Naive thymus-derived CD4-positive, alpha-beta T cell (primary cell): ENCODE measurements at places on chromosomes 3 and 15. TPM values are rescaled to one million over a fixed set of nuclear protein-coding genes. Genes with fewer than 3 reads are reported as not detected.

The GPR156 gene
- total RNA-seq: not detected

The PIF1 gene
- total RNA-seq: not detected

The DZIP1L gene
- not detected for total RNA-seq

- H3K36me3 ChIP-seq: no peaks in the 10 kb centered on the region
- peaks cover 23% of the 10 kb centered on the region for H3K4me1 ChIP-seq
- no peak overlapping the region for H3K27ac ChIP-seq
- peaks cover 8% of the 10 kb centered on the region for H3K27me3 ChIP-seq
- H3K4me3 ChIP-seq: no peak overlapping the region
- no peak for DNase-seq
These were observed 13.8 kb downstream of the FOXL2 start for GRCh38 chr3:138933068-138933668.

DNA sequence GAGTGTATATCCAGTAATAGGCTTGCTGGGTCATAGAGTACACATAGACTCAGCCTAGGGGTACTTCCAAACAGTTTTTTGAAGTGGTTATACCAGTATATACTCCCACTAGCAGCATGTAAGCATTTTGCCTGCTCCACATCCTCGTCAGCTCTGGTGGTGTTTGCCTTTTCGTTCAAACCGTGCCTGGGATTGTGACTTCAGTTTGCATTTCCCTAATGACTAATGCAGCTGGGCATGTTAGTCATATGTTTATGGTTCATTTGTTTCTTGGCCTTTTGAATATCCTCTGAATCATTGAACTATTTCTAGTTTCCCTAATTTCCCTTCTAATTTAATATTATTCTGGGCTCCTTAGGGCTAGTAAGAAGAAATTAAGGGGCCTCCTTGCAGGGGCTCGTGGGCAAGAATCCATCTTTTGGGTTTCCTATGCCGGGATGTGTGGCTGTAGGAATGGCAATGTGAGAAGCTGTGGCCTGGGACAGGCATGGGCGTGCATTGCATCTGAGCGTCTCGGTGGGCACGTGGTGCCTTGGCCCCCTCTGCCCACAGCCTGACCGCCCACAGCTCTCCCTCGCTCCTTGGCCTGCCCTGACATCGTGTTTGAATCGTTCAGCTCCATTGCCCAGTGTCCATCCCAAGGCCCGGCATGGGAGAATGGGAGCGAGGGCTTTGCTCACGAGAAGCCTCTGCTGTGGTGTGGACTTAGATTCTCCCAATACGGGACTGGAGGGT, 26.4 kb downstream of the FAH start:
- no peaks in the 10 kb centered on the region for H3K27me3 ChIP-seq
- no peaks in the 10 kb centered on the region for H3K4me1 ChIP-seq
- no peak overlapping the region for H3K27ac ChIP-seq
- no peak for DNase-seq
- no peak overlapping the region for H3K4me3 ChIP-seq

- no peaks in the 10 kb centered on the region for H3K27me3 ChIP-seq
- no peak overlapping the region for H3K4me3 ChIP-seq
- no peak for DNase-seq
- H3K36me3 ChIP-seq: no peaks in the 10 kb centered on the region
- no peak overlapping the region for H3K27ac ChIP-seq
- H3K4me1 ChIP-seq: no peaks in the 10 kb centered on the region
These were observed 25.1 kb downstream of the POLR2M start for GRCh38 chr15:57731530-57732103.

- DNase-seq: peak; percentile 8
- no peaks in the 10 kb centered on the region for H3K27me3 ChIP-seq
- no peak overlapping the region for H3K27ac ChIP-seq
These were observed 120.5 kb downstream of the XXYLT1 start for GRCh38 chr3:195150181-195151118.

- H3K4me3 ChIP-seq: no peak overlapping the region
- no peak for DNase-seq
- H3K4me1 ChIP-seq: no peaks in the 10 kb centered on the region
- no peaks in the 10 kb centered on the region for H3K27me3 ChIP-seq
These were observed 14.5 kb downstream of the PCSK6 start for GRCh38 chr15:101474983-101475382.

DNA sequence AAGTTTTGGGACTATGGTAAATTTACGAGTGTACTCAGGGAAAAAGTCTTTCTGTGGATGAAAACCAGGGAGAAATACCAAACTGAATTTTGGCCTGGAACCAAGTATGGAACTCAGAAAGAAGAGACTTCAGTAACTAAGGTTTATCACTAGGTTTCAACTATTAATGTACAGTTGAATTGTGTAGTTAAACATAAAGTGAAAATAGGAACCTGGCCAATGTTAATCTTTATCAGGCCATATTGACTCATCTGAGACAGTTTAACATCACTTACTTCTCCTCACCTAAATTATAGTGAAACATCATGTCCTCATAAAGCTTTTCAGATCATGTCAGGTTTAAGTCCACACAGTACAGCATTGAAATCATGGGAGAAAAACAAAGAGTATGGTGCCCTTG, 197.7 kb downstream of the LSAMP start:
- H3K4me1 ChIP-seq: no peaks in the 10 kb centered on the region
- no peak for DNase-seq
- no peaks in the 10 kb centered on the region for H3K27me3 ChIP-seq
- H3K27ac ChIP-seq: no peak overlapping the region
- no peaks in the 10 kb centered on the region for H3K36me3 ChIP-seq
- no peak overlapping the region for H3K4me3 ChIP-seq

The FRMD5 gene
- not detected for total RNA-seq

The CFAP44 gene
- 40.9 TPM for total RNA-seq

The GRK7 gene
- 0.15 TPM in 1 of 2 replicates, not detected in the other for total RNA-seq

The ZIC4 gene
- not detected for total RNA-seq

DNA sequence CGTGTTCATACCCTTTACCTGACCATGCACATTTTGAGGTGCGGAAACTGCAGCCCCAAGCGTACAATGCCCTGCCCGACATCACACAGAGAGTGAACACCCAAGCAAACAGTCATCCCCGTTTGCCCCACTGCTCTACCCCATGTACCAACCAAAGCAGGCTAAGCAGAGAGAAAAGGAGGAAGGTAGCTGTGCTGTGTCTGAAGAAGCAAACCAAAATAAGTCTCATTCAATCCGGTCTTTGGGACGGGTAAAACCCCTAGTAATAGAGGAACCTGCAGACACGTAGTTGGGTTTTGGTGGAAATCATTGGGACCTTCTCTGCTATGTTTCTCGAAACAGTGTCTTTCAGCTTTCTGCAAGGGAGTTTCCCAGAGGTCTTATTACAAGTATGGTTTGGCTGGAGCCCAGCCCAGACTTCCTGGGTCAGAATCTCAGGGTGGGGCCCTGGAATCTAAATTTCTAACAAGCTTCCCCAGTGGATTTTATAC, 164.6 kb upstream of the HES1 start:
- no peak for DNase-seq
- H3K27ac ChIP-seq: no peak overlapping the region
- no peak overlapping the region for H3K4me3 ChIP-seq
- no peaks in the 10 kb centered on the region for H3K36me3 ChIP-seq
- H3K27me3 ChIP-seq: no peaks in the 10 kb centered on the region

The ACSBG1 gene
- not detected for total RNA-seq

- no peak overlapping the region for H3K4me3 ChIP-seq
- no peaks in the 10 kb centered on the region for H3K36me3 ChIP-seq
- H3K27me3 ChIP-seq: no peaks in the 10 kb centered on the region
- H3K4me1 ChIP-seq: no peaks in the 10 kb centered on the region
- no peak overlapping the region for H3K27ac ChIP-seq
These were observed 11.2 kb downstream of the CSNK1G1 start for GRCh38 chr15:64344651-64345294.

DNA sequence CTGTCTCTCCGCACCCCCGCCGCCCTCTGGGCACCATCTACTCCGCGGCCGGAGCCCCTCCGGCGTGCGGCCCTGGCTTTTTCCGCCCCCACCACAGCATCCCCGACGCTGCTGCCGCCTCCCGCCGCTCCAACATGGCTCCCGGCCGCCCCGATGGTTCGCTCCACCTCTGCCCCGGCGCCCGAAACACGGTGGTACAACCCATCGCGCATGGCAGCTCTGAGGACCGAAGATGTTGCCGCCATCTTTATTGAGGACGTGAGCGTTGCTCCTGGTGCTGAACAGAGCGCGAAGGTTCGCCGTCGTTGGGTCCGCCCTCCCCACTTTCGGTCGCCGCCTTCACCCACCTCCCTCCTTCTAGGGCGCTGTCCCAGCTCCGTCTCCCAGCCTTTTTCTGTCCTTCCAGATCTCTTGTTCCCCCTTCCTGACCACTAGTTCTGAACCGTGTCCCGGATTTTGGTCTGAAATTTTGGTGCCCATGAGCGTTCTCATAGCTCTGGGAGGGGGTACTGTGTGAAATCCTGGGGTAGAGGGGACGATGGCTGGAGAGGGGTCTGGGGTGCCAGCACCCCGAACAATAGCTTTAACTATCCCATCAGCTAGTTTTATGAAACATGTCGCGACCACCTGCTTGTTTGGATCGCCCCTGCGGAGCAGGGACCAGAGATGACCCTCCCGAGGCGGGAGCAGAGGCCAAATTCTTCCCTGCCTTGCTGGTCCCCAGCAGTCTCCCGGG, at the start of gene CELSR3:
Gene CELSR3, minus strand, starts transcription at position 134 of the 736 bp plus-strand sequence. CDS start 252 bp downstream, outside the sequence.
- peaks cover 12% of the 10 kb centered on the region for H3K4me1 ChIP-seq
- no peak within 1 kb of the TSS for H3K27ac ChIP-seq
- no peak for DNase-seq
- H3K4me3 ChIP-seq: peak within 1 kb of the TSS; percentile 70
- H3K36me3 ChIP-seq: no peaks in the 10 kb centered on the region

DNA sequence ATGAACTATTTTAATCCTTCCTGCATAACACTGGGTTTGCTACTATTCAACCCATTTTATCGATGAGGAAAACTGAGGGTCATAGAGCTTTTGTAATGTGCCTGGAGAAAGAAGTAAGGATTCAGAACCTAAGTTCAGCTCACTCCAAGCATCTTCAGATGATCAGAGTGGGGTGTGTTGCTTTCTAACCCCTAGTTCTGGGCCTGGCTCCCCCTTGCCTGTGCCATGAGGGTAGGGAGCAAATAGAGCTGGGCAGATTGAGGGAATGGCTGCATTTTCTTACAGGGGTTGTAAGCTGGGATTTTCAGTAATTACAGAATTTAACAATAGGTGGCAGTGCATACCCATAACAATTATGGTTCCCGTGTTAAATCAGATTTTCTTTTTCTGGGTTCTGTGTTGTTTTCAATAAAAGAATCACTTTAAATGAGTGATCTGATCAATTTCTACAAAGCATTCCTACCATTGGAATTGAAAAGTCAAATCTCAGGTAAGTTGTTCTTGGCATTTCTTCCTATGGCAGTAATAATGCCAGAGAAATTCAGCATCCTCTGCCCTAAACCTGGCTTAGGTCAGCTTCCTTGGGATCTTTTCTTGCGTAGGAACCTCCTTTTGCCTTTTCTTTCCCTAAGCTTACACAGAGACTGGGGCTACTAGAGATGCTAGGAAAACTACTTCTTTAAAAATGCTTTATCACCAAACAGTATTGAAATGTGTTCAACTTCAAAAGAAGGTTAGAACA, 103.8 kb upstream of the IL12A start:
- no peak for DNase-seq
- no peaks in the 10 kb centered on the region for H3K4me1 ChIP-seq
- no peak overlapping the region for H3K4me3 ChIP-seq
- no peaks in the 10 kb centered on the region for H3K36me3 ChIP-seq

The DLEC1 gene
- total RNA-seq: 9.4 TPM

The HOMER2 gene
- total RNA-seq: 6.7 TPM

The P2RY13 gene
- not detected in 2 replicates for total RNA-seq

DNA sequence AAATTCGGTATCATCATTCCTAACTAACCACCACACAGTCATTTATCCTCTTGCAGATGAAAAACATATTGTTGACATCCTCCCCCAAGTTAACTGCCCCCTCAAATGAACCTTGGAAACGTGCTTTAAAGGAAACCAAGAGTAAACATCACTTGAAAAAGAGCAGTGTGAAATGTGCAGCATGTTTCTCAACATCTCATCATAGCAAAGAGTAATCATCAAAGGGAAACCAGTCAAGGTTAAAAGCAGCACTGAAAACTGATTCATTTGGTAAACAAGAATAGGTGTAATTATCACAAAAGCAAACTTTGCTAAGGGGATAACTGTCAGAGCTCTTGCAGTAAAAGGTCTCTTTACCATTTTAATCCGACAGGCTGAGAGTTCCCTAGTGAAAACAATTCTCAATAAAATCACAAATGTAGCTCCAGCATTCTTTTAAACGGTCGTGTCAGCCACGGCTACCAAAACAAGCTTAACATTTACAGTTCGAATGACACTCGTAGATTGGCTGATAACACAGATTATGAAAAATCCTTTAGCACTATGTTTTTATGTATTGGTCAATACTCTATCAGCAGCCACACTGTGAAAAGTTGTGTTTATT, 461.0 kb downstream of the GBE1 start:
- no peaks in the 10 kb centered on the region for H3K36me3 ChIP-seq
- DNase-seq: no peak
- no peak overlapping the region for H3K4me3 ChIP-seq
- H3K27ac ChIP-seq: no peak overlapping the region

The NR2F2 gene
- total RNA-seq: not detected

GRCh38 chr15:67077641-67078215, 12.3 kb downstream of the SMAD3 start:
- H3K4me1 ChIP-seq: peaks cover 87% of the 10 kb centered on the region
- H3K27me3 ChIP-seq: no peaks in the 10 kb centered on the region
- H3K36me3 ChIP-seq: no peaks in the 10 kb centered on the region
- H3K4me3 ChIP-seq: no peak overlapping the region

- H3K27me3 ChIP-seq: no peaks in the 10 kb centered on the region
- H3K27ac ChIP-seq: peak overlapping the region; percentile 17
- H3K36me3 ChIP-seq: peaks cover 74% of the 10 kb centered on the region
- H3K4me1 ChIP-seq: peaks cover 17% of the 10 kb centered on the region
- no peak overlapping the region for H3K4me3 ChIP-seq
These were observed 10.1 kb upstream of the SETD5 start for GRCh38 chr3:9387322-9387655.

The RPSA gene
- total RNA-seq: 1,411 TPM

The FHIT gene
- 152 TPM for total RNA-seq

- no peaks in the 10 kb centered on the region for H3K27me3 ChIP-seq
- H3K36me3 ChIP-seq: no peaks in the 10 kb centered on the region
- H3K4me1 ChIP-seq: no peaks in the 10 kb centered on the region
- DNase-seq: no peak
These were observed 45.5 kb upstream of the HERC1 start for GRCh38 chr15:63879211-63879610.

DNA sequence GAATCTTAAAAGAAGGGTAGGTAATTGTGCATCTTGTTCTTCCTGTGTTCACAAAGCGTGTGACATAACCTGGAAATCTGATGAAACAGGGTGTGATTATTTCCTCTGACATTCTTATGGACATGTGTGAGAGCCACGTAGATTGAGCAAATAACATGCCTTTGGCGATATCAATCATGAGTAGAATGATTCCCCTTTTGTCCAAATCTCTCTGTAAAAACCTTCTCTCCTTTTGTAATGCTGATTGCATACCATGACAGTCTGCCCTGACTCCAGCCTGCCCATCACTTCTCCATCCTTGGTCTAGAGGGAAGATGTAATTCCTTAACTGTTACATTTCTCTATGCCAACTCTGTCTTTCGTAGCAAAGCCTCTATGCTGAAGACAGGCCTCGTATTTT, 115.0 kb downstream of the IL5RA start:
- no peak for DNase-seq
- no peak overlapping the region for H3K4me3 ChIP-seq
- no peaks in the 10 kb centered on the region for H3K27me3 ChIP-seq
- H3K4me1 ChIP-seq: no peaks in the 10 kb centered on the region
- no peak overlapping the region for H3K27ac ChIP-seq

GRCh38 chr3:124142389-124142970, 150.6 kb upstream of the ROPN1 start:
- no peaks in the 10 kb centered on the region for H3K4me1 ChIP-seq
- H3K4me3 ChIP-seq: no peak overlapping the region
- DNase-seq: no peak
- no peaks in the 10 kb centered on the region for H3K36me3 ChIP-seq
- H3K27ac ChIP-seq: no peak overlapping the region
